ENCODE measurements at places on chromosomes 4 and X. TPM values are rescaled to one million over a fixed set of nuclear protein-coding genes. Genes with fewer than 3 reads are reported as not detected.

The SHROOM4 gene
- total RNA-seq, result 12.5 TPM

GRCh38 chrX:151975228-151975593 is 735 bp upstream of the GABRE start:
- DNase-seq, result no peak
- H3K27ac ChIP-seq, result no peak overlapping the region
- no peaks in the 10 kb centered on the region for H3K4me1 ChIP-seq
- H3K36me3 ChIP-seq, result no peaks in the 10 kb centered on the region

The SPANXN4 gene
- total RNA-seq, result not detected

- no peak overlapping the region for H3K27ac ChIP-seq
- H3K4me1 ChIP-seq, result no peaks in the 10 kb centered on the region
- no peak overlapping the region for H3K4me3 ChIP-seq
- peaks cover 13% of the 10 kb centered on the region for H3K27me3 ChIP-seq
- H3K36me3 ChIP-seq, result no peaks in the 10 kb centered on the region
Measured at GRCh38 chrX:31224381-31225012, 152.7 kb upstream of the FTHL17 start.

GRCh38 chrX:113009837-113010236 is 169.2 kb upstream of the AMOT start:
- no peak overlapping the region for H3K4me3 ChIP-seq
- H3K27ac ChIP-seq, result no peak overlapping the region
- no peaks in the 10 kb centered on the region for H3K4me1 ChIP-seq
- H3K36me3 ChIP-seq, result no peaks in the 10 kb centered on the region
- DNase-seq, result no peak
- peaks cover 37% of the 10 kb centered on the region for H3K27me3 ChIP-seq

DNA sequence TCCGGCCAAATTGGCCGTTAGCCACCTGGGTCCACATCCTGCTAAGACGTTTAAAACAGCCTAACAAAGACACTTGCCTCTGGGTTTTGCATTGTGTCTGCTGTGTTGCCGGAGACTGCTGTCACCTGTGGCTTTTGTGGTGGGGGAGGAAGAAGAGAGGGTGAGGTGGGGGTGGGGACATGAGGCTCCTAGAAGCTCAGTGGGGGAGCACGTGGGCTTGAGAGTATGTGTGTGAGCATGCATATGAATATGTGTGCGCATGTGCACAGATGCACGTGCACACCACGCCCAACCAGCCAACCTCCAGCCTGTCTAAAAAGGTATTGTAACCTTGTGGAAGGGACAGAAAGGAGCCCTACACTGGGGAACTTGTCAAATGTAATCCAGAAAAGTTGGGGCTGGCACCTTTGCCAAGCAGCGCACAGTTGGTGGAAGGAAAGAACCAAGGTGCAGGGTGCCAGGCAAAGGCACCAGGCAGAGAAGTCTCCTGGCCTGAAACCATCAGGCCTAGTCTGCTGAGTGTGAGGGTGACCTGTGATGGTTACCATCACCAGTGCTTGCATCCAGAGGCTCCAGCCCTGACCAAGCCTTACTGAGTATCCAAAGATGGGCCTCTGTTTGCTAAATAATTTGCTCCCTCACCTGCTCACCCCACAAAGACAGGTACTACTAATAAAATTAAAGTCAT is 10.1 kb upstream of the SASH3 start:
- DNase-seq, result no peak
- H3K4me1 ChIP-seq, result no peaks in the 10 kb centered on the region
- H3K4me3 ChIP-seq, result no peak overlapping the region
- no peaks in the 10 kb centered on the region for H3K36me3 ChIP-seq
- H3K27ac ChIP-seq, result no peak overlapping the region
